ENCODE measurements at places on chromosomes 3 and 15.

DNA sequence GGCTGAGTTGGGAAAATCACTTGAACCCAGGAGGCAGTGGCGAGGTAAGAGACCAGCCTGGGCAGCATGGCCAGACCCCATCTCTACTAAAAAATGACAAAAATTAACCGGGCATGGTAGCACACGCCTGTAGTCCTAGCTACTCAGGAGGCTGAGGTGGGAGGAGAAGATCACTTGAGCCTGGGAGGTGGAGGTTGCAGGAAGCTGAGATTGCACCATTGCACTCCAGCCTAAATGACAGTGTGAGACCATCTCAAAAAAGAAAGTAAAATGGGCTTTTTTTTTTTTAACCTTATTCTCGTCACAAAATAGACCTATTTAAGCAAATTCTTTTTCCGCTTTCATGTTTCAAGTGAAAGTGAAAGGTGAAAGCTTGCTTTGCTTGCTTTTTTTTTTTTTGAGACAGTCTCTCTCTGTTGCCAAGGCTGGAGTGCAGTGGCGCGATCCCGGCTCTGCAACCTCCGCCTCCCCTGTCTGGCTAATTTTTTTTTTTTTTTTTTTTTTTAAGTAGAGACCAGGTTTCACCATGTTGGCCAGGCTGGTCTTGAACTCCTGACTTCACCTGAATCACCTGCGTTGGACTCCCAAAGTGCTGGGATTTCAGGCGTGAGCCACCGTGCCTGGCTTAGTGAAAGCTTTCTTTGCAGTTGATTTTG lies 3.6 kb downstream of the PDIA3 start:
- no peak for DNase-seq

DNA sequence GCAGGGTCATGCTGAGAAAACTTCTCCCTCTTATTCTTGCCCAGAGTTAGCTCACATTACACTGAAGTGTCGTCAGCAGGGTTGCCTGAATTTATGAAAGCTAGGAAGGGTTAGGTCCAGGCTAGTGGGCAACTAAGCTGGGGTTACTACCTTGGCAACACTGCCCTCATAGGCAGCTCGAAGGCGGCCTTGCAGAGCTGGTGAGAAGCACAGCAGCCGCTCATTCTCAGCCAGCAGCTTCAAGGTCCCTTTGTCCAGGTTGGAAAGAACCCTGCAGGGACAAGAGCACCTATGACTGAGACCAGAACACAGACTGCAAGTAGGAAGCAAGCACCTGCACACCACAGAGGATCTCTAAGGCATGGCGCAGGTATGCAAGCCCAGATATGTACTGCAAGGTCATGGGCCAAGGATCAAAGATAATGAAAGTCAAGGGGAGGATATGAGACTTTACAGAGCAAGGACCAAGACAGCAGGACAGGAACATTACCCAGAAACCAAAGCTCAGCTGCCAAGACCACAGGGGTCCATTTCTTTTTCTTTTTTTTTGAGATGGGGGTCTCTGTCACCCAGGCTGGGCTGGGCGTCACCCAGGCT lies 2.8 kb downstream of the CDAN1 start:
- no peak for DNase-seq

DNA sequence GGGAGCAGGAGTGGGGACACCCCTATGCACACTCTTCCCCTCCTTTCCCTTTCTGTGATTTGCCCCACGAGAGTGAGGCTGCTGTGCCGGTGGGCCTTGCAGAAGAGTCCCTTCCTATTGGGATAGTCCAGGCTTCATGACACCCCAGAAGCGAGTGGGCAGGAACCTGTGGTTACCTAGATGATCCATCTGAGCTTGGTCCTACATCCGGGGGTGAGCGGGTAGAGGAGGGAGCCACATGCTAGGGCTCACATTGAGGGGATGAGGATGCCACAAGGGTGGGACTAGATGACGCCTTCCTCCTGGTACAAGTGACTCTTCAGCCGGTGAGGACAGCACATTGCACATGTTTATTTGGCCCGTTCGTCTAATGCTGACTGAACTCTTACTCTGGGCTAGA lies 43.1 kb upstream of the ADPGK start:
- no peak for DNase-seq

DNA sequence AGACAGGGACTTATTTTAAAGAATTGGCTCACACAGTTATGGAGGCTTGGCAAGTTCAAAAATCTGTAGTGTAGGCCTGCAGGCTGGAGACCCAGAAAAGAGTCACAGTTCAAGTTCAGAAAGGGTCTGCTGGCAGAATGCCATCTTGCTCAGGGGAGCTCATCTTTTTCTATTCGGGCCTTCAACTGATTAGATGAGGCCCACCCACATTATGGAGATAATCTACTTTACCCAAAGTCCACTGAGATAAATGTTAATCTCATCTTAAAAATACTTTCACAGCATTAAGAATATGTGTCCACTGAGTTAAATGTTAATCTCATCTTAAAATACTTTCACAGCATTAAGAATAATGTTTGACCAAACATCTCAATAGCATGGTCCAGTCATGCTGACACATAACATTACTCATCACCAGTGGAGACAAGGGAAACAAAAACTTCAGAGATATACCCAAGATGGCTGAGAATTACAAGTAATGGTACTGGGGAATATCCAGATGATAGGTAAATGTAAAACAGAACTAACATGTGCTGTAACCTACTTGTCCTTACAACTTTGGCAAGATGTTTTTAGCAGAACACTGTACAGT lies 74.3 kb upstream of the STAC start:
- DNase-seq: no peak

DNA sequence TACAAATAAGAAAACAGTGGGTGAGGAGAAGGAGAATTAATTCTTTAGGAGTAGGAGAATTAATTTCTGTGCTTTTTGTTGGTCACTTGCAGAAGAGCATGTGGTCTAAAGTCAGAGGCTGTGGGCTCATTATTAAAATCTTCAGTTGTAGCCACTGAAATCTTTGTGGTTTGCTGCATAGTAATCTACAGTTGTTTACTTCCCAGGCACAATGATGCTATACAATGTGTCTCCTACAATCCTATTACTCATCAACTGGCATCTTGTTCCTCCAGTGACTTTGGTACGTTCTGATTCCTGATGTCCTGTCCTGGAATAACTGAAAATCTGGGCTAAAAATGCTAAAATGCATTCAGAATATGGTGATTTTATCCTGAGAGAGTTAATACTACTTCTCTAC lies 21.0 kb downstream of the IFT122 start:
- DNase-seq: no peak

DNA sequence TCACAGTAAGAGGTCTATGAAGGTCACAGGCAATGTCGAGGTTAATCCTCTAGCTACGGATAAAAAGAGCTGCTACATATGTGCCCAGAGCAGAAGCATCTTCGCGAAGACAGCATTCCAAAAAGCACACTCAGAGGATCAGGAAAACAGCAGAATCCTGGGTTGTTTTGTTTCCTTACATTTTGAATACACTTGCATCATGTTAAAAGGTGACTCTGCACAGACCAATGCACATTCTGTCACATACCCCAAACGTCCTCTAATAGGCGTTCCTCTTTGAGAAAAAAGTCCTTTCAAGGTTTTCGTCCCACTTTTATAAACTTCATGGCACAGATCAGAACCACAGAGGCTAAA lies 52.7 kb downstream of the VGLL4 start:
- DNase-seq: no peak

- peak; percentile 85 for DNase-seq
These were observed 131.2 kb downstream of the IGF1R start for GRCh38 chr15:98779463-98780071.

DNA sequence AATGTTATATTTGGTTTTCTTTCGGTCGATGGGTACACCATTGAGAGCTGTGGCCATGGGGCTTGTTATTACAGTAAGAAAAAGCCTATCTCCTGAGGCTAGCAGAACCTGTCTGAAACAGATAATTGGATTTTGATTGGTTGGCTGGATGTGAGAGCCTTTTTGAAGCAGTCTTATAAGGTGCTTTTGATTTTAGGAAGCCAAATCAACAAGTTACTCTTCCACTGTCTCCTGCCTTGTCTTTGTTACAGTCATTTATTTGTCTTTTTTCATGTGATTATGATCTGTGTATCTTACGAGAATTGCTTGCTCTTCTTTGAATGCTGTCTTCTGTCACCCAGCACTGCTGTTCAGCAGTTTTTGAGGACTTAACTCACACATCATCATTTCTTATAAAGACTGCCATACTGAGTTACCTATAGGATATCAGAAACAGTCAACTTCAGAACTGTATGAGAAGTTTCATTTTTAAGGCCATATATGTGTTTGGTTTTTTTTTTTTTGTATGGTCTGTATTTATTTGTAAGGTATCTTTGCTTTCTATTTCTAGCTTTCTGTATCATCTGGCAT lies 51.1 kb downstream of the MEF2A start:
- DNase-seq: no peak

- DNase-seq: no peak
These were observed 52.4 kb downstream of the CDC25A start for GRCh38 chr3:48135552-48136495.

DNA sequence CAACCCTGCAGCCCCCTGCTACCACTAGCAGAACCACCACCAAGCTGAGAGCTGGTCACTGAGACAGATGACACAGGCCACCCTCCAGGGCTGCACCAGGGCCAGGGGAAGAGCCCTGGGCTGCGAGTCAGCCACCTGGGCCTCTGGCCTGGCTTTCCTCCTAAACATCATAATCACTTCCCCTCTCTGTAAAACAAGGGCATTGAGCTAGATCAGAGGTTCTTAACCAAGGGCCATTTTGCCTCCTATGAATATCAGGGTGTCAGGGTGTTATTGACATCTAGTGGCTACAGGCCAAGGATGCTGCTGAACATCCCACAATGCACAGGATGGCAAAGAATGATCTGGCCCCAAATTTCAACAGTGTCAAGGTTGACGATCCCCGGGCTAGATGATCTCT lies 25.2 kb downstream of the TLE3 start:
- DNase-seq: no peak

- DNase-seq: no peak
These were observed 218.2 kb downstream of the SHOX2 start for GRCh38 chr3:157888040-157888439.

GRCh38 chr3:46358466-46358865 lies 4.6 kb downstream of the CCR2 start:
- no peak for DNase-seq

- no peak for DNase-seq
These were observed 64.9 kb downstream of the LRRC3B start for GRCh38 chr3:26687466-26687865.

DNA sequence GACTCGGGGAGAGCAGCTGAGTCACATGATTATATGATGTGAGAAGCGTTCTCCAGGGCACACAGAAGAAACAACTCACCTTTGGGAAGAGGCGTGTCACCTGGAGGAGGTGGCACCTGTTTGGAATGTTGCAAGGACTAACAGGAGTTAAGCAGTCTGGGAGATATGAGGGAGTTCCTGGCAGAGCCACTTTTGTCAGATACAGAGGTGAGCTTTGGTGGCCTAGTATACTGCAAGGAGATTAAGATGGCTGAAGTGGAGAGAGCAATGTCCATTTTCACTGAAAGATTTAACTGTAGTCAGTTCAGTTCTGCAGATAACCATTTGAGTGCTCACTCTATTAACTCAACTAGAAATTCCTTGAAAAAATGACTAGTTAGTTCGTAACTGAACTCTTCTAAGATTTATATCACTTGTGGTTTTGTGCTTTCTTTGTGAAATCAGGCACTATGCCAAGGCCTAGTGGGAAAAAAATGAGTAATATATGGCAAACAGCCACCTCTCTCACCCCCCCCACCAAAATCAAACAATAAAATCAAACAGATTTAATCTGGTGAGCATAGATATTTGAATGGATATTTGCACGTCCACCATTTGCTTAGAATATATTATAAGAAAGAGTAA lies 61.3 kb downstream of the CRYBG3 start:
- no peak for DNase-seq

All from femur (tissue), 1 donor.